ENCODE measurements at places on chromosomes 7 and 10. TPM values are rescaled to one million over a fixed set of nuclear protein-coding genes. Genes with fewer than 3 reads are reported as not detected.

GRCh38 chr10:4024027-4024426, 239.0 kb upstream of the KLF6 start:
- no peak for DNase-seq

DNA sequence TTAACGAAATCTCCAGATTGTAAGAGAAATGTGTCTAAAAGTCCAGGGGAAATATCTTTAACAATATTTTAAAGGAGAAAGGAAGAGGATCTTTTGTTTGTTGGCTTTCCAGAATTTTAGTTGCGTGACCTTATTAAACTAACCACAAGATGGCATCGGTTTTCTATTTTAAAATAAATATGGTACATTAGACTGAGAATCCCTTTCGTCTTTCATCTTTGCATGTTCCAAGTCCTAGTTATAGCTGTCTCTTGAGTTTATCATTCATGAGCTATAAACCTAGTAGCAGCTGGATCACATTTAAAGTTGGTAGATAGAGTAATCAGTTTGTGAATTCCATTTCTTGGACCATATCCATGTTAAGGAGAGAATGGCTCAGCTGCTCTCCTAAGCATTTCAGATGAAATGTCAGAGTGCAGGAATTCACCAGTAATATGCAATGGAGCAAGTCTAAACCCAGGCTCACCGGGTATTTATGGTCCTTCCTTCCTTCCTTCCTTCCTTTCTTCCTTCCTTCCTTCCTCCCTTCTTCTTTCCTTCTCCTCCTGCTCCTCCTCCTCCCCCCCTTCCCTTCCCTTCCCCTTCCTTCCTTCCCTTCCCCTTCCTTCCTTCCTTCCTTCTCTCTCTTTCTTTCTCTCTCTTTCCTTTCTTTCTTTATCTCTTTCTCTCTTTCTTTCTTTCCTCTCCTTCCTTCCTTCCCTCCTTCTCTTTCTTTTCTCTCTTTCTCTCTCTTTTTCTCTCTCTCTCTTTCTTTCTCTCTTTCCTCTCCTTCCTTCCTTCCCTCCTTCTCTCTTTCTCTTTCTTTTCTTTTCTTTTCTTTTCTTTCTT, 57.8 kb upstream of the RAB18 start:
- no peak for DNase-seq

DNA sequence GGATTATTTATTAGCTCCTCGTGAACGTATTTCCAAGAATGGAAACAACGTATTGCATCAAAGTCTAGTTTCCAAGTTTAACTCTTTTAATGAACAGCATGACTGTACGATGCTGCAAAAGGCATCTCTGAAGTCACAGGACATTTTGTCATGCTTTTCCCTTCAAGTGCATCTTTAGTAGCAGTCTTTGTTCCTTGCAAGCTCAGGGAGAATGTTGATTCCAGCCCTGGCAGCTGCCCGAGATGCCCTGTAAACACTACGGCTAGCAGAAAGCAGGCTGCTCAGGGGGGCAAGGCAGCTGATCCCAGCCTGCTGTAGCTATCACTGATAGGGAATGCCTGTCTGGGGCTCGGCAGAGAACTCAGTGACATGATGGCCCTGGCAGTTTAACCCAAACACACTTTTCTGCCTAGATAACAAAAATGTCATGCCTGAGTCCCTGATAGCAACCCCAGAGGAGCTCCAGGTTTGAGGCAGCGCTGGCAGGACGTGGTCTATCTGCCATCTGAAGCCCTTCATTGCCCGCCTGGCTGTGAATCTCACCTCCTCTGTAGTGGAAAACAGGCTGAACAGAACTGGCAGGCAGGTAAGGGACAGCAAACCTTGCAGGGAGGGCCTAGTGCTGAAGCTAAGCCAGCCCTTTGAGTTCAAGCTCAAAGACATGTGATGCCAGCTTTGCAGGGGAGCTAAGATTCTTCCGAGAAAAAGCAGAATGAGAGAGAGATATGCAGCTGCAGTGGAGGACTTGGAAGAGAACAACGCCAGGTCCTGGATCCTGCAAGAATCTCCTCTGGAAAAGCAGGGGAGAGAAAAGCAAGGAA, 264.6 kb downstream of the SNX10 start:
- no peak for DNase-seq

DNA sequence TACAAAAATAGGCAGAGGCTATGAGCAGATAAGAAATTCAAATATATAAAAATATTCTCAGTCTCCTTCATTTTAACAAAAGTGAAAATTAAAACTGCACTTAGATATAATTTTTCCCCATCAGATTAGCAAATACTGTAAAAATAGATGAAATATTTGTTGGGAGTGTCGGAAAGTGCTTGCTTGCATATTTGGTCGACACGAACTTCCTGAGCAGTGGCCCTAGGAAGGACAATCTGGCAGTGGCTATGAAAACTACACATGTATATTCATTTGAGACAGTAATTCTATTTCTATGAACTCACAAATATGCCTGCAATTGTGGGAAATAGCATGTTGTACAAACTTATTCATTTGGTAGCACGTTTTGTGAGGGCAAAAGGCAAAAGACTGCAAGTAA, 81.4 kb downstream of the GOLGA7B start:
- DNase-seq: no peak

Gene OPN4
- total RNA-seq: 1.2 TPM

Measured in right cardiac atrium (tissue), 5 donors.